Naive thymus-derived CD8-positive, alpha-beta T cell (primary cell): ENCODE measurements at places on chromosomes 2 and 18. TPM values are rescaled to one million over a fixed set of nuclear protein-coding genes. Genes with fewer than 3 reads are reported as not detected.

- no peak for DNase-seq
Measured at GRCh38 chr2:53490659-53491058, 276.9 kb upstream of the CHAC2 start.

DNA sequence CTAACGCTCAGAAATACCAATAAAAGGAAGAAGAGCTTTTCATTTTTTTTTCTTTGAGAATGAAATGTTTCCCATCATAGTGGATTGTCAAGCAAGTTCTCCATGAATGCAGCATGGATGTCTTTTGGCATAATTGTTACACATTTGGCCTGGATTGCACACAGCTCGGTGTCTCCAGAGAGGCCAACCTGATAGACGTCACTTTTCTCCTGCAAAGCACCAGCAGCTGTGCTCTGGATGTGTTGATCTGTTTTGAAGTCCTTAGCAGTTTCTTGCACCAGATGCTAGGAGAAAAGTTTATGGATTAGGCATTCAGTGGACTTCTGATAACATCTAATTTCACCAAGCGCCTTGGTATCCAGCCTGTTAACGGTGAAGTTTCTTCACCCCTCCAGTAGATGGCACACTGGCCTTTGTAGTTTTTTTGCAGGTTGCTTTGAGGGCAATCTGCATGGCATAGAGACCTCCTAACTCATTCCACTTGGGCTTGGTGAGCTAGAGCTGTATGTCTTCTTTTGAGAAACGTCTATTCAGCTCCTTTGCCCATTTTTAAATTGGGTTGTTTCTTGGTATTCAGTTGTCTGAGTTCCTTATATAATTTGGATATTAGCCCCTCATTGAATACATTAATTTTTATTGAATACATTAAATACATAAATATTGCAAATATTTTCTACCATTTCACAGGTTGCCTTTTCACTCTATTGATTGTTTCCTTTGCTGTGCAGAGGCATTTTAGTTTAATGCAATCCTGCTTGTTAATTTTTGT, 59.7 kb downstream of the PTH2R start:
- DNase-seq, result no peak

Gene FEV
- not detected for polyA plus RNA-seq

DNA sequence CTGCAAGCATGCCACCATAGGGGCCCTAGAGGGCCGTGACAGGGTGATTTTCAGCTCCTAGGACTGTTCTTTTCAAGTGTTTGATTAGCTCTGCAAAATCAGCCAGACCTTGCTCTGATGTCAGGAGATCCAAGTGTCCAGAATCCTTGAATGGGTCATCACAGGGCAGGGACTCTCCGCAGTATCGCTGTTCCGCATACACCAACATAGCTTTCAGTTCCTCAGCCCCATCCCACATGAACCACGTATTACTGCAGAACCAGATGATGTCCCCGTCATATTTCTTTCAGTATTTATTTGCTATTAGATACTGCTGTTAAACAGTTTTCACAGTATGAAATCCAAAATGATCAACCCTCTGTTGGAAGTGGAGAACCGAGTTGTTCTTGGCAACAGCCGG, 46.6 kb upstream of the RFX8 start:
- DNase-seq, result no peak

GRCh38 chr2:96662360-96662759, 19.8 kb downstream of the FER1L5 start:
- DNase-seq, result no peak

- no peak for DNase-seq
Measured at GRCh38 chr18:58223717-58224424, 179.8 kb downstream of the NEDD4L start.

Gene FHOD3
- polyA plus RNA-seq, result not detected

DNA sequence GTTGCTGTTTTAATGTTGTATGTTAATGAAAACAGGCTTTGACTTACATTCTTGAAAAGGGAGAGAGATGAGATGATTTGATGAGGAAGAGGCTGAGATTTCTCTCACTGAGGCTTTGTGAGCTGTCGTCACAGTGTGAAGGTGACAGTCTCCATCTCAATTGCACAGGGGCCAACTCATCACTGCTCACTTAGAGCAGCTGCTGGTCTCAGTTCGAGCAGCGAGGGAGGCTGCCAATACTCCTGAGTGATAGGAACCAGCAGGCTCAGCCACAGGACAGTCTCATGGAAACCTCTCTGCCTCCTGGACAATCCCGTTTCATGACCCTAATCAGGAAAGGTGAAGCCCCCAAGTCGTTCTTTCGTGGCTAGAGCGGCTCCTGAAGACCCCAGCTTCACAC, 170.7 kb upstream of the SOX11 start:
- no peak for DNase-seq

- DNase-seq, result no peak
Measured at GRCh38 chr2:229087843-229088516, 183.1 kb downstream of the PID1 start.

GRCh38 chr2:47782381-47782670, 619 bp upstream of the MSH6 start:
- no peak for DNase-seq

- no peak for DNase-seq
Measured at GRCh38 chr18:36352384-36352783, 54.9 kb downstream of the FHOD3 start.

Gene INHBB
- polyA plus RNA-seq, result not detected

DNA sequence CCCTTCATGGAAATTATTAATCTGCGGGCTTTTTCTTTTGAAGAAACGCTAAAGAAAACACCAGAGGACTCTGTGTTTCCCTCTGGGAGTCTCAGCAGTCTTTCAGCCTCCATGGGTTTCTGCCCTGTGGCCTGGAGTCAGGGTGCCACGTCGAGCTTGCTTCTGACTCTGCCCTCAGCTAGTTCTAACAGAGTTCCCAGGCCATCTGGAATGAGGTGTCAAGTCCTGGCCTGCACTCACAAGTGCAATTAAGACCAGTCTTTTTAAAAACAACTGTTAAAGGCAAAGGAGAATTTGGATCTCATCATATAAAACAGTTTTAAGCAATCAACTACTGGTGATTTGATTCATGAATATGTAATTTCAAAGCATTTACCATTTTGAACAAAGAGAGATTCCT, 157.3 kb downstream of the RHBDD1 start:
- no peak for DNase-seq

DNA sequence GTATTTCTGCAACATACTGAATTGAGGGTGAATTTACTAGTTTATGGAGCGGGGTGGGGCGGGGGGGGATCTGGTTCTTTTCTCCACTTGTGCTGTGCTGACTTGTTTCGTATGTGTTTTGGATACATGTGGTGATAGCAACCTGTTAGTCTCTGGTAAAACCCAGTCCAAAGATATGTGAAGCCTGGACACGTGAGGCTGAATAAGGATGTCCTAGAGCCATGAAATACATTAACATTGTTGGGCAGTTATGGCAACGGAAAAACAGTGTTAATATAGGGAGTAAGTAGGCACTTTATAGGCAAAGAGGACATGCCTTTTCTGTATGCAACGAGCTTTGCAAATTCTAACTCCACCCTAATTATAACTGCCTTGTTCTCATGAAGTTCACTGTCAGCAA, 42.1 kb upstream of the NEMP2 start:
- no peak for DNase-seq

Gene ABCB11
- polyA plus RNA-seq, result not detected

DNA sequence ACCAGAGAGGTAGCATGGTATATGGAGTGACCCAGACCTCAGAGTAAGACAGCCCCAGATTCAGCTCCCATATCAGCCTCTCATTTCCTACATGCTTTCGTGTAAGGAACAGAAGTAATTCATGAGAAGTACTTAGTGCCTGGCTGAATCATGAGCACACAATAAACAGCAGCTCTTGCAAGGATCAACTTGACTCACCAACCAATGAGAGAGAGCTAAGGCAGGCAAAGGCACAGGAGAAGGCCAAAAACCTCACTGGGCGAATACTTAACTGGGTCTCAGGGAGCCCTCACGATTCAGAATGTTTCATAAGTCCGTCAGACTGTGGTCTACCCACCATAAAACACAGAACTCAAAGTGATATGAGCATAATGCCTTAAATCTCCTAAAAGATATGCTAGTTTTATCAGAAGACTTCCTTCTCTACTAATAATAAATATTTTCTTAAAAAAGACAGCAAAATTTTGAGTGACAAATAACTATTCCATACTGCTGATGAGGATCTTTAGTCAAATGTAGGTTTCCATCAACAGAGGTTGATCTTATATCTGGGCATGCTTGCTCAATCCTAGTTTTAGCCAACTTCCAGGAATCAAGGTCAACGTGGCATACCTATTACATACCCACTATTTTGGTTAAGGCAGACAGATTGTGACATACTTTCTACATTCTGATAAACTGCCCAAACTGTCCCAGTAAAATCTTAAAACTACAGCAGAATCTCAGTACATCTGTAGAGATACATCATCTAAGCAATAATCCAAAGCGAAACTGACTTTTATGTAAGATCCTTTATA, 34.9 kb downstream of the IMMT start:
- no peak for DNase-seq

GRCh38 chr18:40607542-40608148, 1347.4 kb upstream of the PIK3C3 start:
- DNase-seq, result no peak

Gene PROKR1
- polyA plus RNA-seq, result not detected

GRCh38 chr18:47490882-47491281, 239.4 kb upstream of the SKOR2 start:
- DNase-seq, result no peak

- DNase-seq, result no peak
Measured at GRCh38 chr2:48566592-48567310, 36.8 kb downstream of the STON1 start.

GRCh38 chr2:96131152-96131812, 7.0 kb downstream of the ASTL start:
- DNase-seq, result no peak

GRCh38 chr2:191202881-191203397, 42.3 kb upstream of the MYO1B start:
- peak; percentile 24 for DNase-seq

GRCh38 chr2:210546424-210547208, 9.8 kb upstream of the CPS1 start:
- no peak for DNase-seq

DNA sequence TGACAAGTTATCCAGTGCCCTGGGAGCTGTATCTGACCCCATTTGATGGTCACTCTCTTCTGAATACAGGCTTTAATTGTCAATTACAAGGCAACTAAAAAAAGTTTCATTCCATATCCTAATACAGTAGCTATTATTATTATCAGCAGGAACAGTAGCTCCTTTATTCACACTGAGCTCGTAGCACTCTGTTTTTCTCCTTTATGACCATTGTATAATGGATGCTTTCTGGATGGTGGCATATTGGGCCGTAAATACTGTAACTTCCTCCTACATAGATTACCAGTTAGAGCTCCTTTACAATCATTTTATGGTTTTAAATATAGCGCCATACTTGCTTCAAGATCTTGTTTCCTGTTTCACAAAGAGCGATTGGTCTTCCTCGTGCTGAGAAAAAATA, 1040.3 kb downstream of the TSN start:
- no peak for DNase-seq

GRCh38 chr18:75204732-75205513, 4.0 kb downstream of the PTGR3 start:
- DNase-seq, result no peak

DNA sequence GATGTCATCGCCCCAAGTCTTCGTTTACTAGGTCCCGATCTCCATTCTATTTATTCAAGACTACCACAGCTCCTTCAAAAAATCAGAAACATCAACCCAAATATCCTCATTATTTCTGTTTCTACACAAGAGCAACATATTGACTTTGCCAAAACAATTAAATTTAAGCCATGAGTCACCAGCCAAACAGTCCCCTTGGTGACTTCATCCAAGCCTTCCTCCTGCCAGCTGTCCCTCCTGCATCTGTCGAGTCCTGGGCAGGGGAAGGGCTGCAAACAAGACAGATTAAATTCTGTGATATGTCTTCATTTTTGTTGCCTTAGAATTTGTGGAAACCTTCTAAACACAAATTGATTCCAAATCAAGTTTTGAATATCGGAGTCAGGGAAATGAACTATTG, 110.3 kb downstream of the SP3 start:
- DNase-seq, result no peak

Gene SRSF7
- polyA plus RNA-seq, result 172 TPM

Gene UGT1A8
- not detected for polyA plus RNA-seq

- no peak for DNase-seq
Measured at GRCh38 chr2:64697297-64698176, 43.8 kb upstream of the SERTAD2 start.

DNA sequence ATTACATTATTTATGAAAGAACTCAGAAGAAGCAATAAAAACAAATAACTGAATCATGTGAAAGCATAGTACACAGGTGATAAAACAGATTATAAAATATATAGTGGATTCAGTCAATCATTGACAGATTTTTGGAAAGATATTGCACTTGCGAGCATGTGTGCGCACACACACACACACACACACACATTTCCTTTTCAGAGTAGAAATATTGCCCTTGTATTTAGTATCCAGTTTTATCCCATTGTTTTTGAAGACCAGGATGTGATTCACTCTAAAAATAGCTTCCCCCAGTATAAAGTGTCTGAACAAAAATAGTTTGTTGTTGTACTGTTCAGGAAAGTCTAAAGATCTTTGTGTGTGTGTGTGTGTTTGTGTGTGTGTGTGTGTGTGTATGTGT, 145.5 kb downstream of the CALCRL start:
- DNase-seq, result no peak

DNA sequence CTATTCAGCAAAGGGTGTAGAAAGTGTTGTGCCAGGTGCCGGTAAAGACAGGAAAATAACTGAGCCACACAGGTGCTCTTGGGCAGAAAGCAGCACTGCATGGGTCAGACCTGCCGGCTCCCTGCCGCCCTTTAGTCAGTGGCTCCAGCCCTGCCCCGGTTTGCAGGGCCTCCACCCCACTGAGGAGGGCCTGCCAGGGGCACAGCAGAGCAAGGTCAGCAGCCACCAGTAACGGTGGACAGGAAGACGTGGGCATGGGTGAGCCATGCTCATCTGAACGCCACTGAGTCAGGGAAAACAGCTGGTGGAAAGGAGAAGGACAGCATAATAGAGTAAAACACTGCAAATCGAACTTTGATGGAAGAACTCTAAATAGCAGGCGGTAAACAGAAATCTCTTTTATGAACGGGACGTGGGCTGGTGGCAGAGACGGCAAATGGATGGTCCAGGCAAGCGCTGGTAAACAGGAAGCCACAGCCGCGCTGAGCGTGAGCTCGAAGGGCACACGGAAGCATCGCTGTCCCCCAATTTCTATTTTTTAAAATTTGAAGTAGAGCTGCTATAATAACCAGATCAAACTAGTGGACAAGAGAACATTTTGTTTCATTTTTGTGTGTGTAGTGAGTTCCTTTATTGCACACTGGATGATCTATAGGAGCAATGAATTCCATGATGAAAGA, 141.8 kb upstream of the ALKAL2 start:
- DNase-seq, result peak; percentile 33

GRCh38 chr2:135792401-135793150, 44.4 kb downstream of the LCT start:
- no peak for DNase-seq

DNA sequence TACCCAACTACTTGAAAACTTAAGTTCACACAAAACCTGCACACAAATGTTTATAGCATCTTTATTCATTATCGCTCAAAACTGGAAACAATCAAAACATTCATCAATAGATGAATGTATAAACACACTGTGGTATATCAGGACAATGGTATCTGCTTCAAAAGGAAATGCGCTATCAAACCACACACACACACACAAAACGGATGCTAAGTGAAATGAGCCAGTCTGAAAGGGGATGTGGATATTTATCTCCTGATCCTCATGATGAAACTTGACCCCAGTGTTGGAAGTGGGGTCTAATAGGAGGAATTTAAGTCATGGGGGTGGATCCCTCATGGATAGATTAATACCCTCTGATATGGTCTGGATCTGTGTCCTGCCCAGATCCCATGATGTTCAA, 22.0 kb downstream of the PDCL3 start:
- DNase-seq, result no peak
